ENCODE measurements at places on chromosomes 7 and 10.

- no peak for DNase-seq
Measured at GRCh38 chr7:81333536-81333935, 414.7 kb upstream of the SEMA3C start.

DNA sequence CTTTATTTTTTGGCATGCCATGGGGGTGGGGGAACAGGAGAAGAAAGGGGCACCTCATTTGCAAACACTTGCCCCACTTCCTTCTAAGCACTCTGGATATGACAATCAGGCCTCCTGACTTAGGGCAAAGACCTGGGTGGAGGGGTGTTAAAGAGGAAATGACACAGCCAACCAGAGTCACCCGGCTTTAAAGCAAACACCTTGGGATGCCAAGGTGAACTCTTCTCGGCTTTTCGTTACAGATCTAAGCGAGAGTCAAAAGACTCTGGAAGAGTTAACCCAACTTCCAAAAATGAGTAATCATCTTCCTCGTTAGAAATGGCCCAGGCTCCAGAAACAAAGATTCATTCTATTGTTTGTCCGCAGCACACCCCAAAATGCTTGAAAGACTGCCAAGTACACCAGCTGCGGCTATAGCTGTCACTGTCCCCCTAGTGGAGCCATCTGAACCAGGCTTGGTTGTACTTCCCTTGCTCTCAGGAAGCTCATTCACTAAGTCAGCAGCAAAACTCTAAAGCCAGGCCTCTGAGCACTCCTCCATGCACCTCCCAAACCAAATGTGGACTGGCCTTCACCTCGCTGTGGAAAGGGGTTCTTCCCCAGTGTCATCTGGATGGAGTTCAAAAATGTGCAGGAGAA lies 24.8 kb downstream of the FAM53B start:
- no peak for DNase-seq

DNA sequence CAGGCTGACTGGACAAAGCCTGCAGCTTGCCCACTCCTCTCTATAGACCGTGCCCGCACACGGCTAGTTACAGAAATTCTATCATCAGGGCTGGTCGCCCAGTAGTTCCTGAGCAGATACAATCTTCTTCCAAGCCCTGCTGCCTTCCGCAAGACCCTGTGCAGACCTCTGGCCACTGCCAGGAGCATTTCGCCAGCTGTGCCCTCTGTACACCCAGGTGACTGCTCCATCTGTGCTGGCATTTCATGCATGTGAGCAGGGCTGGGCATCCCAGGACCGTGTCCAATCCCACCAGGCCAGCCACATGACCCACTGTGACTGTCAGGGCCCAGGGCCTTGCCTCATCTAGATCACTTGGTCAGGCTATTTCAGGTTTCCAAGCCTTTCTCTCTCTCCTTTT lies 36.9 kb downstream of the HSPA12A start:
- no peak for DNase-seq

DNA sequence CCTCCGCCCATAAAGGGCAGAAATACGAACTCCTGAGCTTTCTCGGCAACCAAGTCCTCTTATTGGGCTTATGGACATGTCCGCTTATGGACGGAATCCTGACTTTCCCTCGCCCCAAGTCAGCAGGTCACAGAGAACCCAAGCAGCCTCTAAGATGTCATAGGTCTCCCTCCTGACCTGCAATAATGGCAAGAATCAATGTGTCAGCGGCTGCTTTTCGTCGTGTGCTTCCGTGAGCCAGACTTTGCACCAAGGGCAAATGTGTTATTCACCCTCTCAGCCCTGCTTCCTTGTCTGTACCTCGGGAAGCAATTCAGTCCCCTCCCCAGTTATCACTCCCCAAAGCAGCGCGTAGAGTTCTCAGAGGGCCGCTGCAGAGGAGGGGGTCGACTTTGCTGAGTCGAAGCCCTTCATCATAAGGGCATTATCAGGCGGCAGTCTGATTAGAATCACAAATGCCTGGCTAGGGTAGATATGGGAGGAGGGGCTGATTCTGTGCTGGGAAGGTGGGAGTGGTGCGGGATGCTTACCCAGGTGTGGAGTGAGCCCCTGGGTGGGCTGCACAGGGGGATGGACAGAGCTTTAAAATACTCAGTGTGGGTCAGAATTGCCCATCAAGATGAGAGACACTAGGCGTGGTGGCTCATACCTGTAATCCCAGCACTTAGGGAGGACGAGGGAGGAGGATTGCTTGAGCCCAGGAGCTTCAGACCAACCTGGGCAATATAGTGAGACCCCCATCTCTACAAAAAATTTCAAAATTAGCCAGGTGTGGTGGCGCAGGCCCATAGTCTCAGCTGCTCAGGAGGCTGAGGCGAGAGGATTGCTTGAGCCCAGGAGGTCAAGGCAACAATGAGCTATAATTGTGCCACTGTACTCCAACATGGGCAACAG lies 36.0 kb downstream of the COL26A1 start:
- no peak for DNase-seq

GRCh38 chr10:17229967-17230682 lies 2.1 kb downstream of the VIM start:
- DNase-seq = no peak

DNA sequence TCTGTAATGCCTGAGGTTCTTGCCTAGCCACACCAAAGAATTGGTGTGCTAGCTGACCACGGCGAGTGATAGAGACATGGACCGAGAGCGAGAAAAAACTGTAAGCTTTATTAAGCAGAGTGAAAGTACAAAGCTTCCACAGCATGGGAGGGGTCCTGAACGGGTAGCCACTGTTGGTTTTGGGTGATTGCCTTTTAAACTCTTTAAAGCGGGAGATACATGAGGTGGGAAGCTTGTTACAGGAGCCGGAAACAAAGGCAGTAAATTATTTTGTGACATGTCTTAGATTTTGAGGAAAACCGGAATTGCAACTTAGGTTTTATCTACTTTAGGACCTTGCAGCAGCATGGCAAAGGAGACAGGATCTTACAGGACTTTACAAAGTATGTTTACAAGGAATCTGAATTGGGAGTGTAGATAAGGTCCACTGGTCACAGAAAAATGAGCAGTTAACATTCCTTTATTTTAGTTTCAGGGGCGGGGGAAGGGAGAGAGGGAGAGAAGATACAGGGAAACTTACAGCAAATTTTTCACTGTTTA lies 252.7 kb upstream of the MBL2 start:
- no peak for DNase-seq
